ENCODE measurements at places on chromosomes 5 and 9. TPM values are rescaled to one million over a fixed set of nuclear protein-coding genes. Genes with fewer than 3 reads are reported as not detected.

The LHX3 gene
- total RNA-seq, result not detected

The C5orf46 gene
- not detected for total RNA-seq

The BTNL8 gene
- total RNA-seq, result 0.74 TPM

The FAM221B gene
- total RNA-seq, result not detected

The GABRP gene
- total RNA-seq, result not detected

The MPDZ gene
- total RNA-seq, result not detected

The ENTREP1 gene
- total RNA-seq, result not detected

The C7 gene
- not detected for total RNA-seq

The GPR151 gene
- not detected for total RNA-seq

The IL3 gene
- total RNA-seq, result 8.9 TPM

The PFN3 gene
- not detected for total RNA-seq

The PCDHGA3 gene
- not detected for total RNA-seq

The DOCK8 gene
- total RNA-seq, result 199 TPM

The RANBP17 gene
- total RNA-seq, result not detected

The ABLIM3 gene
- total RNA-seq, result 0.14 TPM

The SOHLH1 gene
- not detected for total RNA-seq

The SHISAL2B gene
- total RNA-seq, result not detected

The TGFBI gene
- not detected for total RNA-seq

The NKD2 gene
- total RNA-seq, result 25.0 TPM

The SPATA31C2 gene
- total RNA-seq, result not detected

The IL4 gene
- 1.5 TPM for total RNA-seq

The LCN15 gene
- not detected for total RNA-seq

The SARDH gene
- 1.6 TPM for total RNA-seq

The IFNA13 gene
- not detected for total RNA-seq

The SPINK4 gene
- not detected for total RNA-seq

The IFNB1 gene
- total RNA-seq, result 0.58 TPM

The HMCN2 gene
- total RNA-seq, result 0.17 TPM

The SLCO6A1 gene
- not detected for total RNA-seq

The RELL2 gene
- 14.6 TPM for total RNA-seq

The ANGPTL2 gene
- total RNA-seq, result not detected

The CCIN gene
- total RNA-seq, result not detected

The TTC16 gene
- total RNA-seq, result 0.55 TPM

The ALDH1A1 gene
- total RNA-seq, result not detected

The TMEM174 gene
- total RNA-seq, result not detected

The ARL15 gene
- total RNA-seq, result 7.8 TPM

The AK8 gene
- 0.24 TPM for total RNA-seq

The FGF1 gene
- total RNA-seq, result not detected

The TTC1 gene
- 50.5 TPM for total RNA-seq

The COL23A1 gene
- total RNA-seq, result 0.44 TPM

The MOCS2 gene
- total RNA-seq, result 19.0 TPM

The HAPLN1 gene
- not detected for total RNA-seq

The GABRA6 gene
- not detected for total RNA-seq

The PGGT1B gene
- 47.5 TPM for total RNA-seq

The HAVCR1 gene
- total RNA-seq, result 2.6 TPM

The SPIN1 gene
- 27.8 TPM for total RNA-seq
